ENCODE measurements at places on chromosomes 7 and 10. TPM values are rescaled to one million over a fixed set of nuclear protein-coding genes. Genes with fewer than 3 reads are reported as not detected.
A peak's percentile ranks its signal among the peaks of the same experiment; 100 is the strongest.

- peaks cover 6% of the 10 kb centered on the region for H3K36me3 ChIP-seq
- peaks cover 33% of the 10 kb centered on the region for H3K27me3 ChIP-seq
- DNase-seq: no peak
- H3K27ac ChIP-seq: no peak overlapping the region
- H3K4me3 ChIP-seq: peak overlapping the region; percentile 82
Observed at GRCh38 chr7:140176122-140176701, 571 bp downstream of the KDM7A start.

DNA sequence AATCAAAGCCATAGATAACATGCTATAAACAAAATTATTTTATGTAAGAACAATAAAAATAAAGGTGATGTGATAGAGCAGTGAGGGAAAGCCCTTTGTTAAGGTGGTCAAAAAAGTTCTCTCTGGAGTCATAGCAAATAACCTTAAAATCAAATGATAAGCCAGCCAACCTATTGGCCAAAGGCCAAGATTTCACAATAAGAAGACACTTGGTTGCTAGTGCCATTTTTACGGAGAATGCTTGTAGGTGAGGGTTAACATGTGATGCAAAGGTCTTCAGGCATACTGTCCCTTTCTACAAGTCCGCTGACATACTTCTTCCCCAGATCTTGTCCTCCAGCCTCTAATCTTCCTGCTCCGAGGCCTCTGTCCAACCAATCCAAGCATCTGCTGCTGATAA, 98.2 kb upstream of the ARID5B start:
- no peak overlapping the region for H3K27ac ChIP-seq
- DNase-seq: no peak
- no peaks in the 10 kb centered on the region for H3K4me1 ChIP-seq
- no peaks in the 10 kb centered on the region for H3K36me3 ChIP-seq
- H3K27me3 ChIP-seq: peaks cover 7% of the 10 kb centered on the region

GRCh38 chr7:121761399-121761798, 111.6 kb upstream of the PTPRZ1 start:
- peaks cover 3% of the 10 kb centered on the region for H3K36me3 ChIP-seq
- no peaks in the 10 kb centered on the region for H3K27me3 ChIP-seq
- no peak overlapping the region for H3K27ac ChIP-seq

DNA sequence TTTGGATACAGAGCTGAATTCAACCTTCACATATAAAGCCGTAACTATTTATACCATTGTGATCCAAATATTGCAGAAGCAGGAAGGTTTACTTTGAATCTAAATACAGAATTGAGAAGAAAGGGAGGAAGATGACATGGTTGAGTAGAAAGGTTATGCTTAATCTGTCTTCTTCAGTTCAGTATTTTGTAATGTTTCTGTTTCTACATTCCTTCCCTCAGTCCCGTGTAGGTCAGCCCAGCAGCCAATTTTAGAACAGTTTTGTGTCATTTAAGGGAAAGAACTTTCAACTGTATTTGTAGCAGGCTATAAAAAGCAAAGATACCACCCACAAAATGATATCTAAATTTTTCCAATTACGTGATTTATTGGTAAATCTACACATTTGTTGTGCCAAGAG, 97.4 kb downstream of the CPED1 start:
- no peaks in the 10 kb centered on the region for H3K27me3 ChIP-seq
- H3K4me3 ChIP-seq: no peak overlapping the region
- H3K4me1 ChIP-seq: no peaks in the 10 kb centered on the region

DNA sequence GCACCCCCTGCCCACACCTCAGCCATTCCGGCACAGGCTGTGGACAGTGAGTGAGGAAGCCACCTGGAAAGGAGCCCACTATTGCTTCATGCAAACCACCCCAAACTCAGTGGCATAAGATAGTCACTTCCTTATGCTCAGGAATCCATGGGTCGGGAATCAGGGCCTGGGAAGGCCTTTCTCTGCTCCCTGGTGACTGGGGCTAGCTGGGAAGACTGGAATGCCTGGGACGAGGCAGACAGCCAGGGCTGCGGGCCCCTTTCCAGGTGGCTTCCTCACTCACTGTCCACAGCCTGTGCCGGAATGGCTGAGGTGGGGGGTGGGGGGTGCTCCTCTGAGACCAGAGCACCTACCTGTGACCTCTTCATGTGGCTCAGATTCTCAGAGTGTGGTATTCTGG, 74.1 kb upstream of the GRB10 start:
- no peak overlapping the region for H3K27ac ChIP-seq
- peaks cover 4% of the 10 kb centered on the region for H3K27me3 ChIP-seq
- H3K4me1 ChIP-seq: 0 out of 2 replicates have a peak, but pooled peaks cover 2% of the 10 kb centered on the region
- H3K4me3 ChIP-seq: no peak overlapping the region

GRCh38 chr10:124077208-124077993, 16.0 kb downstream of the CHST15 start:
- H3K27ac ChIP-seq: no peak overlapping the region
- DNase-seq: no peak
- H3K36me3 ChIP-seq: 0 out of 2 replicates have a peak, but pooled peaks cover 3% of the 10 kb centered on the region

GRCh38 chr10:87703771-87704170, 44.1 kb downstream of the PAPSS2 start:
- no peaks in the 10 kb centered on the region for H3K27me3 ChIP-seq
- peaks cover 3% of the 10 kb centered on the region for H3K4me1 ChIP-seq
- DNase-seq: no peak
- no peak overlapping the region for H3K27ac ChIP-seq

DNA sequence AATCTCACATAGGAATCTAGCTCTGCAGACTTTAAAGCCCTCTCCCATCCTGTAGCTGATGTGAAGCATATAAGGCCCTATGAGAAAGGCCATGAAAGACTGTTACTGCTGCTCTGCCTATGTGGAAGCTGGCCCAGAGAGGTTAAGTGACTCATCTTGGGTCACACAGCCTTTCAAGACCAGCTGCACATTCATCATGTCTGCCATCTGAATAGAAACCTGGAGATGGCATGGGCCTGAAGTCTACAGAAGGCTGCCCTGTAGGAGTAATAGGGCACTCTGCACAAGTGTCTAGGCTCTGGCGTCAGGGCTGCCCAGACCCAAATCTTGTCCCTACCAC, 59.4 kb upstream of the COL13A1 start:
- H3K36me3 ChIP-seq: no peaks in the 10 kb centered on the region
- H3K4me1 ChIP-seq: 0 out of 2 replicates have a peak, but pooled peaks cover 6% of the 10 kb centered on the region
- no peak overlapping the region for H3K4me3 ChIP-seq
- H3K27ac ChIP-seq: no peak overlapping the region

DNA sequence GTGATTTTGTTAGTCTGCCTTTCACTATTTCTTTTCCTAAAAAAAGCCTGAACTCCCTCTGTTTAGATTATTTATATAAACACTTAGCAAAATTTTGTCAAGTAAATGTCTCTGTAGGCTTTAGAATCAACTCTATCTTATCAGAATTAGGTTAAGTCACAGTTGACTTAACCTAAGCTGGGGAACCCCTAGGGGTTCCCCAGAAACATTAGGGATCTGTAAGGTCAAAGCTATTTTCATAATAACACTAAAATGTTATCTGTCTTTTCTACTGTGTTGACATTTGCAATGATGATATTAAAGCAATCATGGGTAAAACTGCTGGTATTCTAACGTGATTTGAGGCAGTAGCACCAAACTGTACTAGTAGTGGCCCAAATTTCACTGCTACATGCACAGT, 24.3 kb downstream of the DYNC1I1 start:
- peaks cover 11% of the 10 kb centered on the region for H3K4me1 ChIP-seq
- no peak for DNase-seq
- H3K27me3 ChIP-seq: peaks cover 47% of the 10 kb centered on the region
- no peak overlapping the region for H3K27ac ChIP-seq
- H3K36me3 ChIP-seq: no peaks in the 10 kb centered on the region

DNA sequence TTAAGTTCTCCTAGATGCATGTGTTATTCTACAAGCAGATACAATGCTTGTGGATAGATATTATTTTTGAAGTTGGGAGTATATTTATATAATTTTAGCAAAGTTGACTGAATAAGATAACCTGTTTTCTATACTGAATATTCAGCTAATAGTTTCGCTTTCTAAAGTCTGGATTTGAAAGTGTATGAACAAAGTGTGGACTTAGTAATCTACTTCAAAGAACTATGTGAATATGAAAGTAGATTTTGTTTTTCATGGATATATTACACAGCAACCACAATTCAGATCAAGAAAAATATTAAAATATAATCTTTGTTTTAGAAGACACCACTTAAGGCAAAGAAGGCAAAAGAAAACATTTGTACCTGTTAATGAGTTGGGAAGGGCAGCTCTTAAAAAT, 78.8 kb downstream of the ZEB1 start:
- no peak overlapping the region for H3K4me3 ChIP-seq
- H3K4me1 ChIP-seq: peaks cover 8% of the 10 kb centered on the region
- DNase-seq: no peak
- H3K27me3 ChIP-seq: no peaks in the 10 kb centered on the region
- no peaks in the 10 kb centered on the region for H3K36me3 ChIP-seq

Gene HECW1
- 5.4 TPM for total RNA-seq

Gene PLXDC2
- 31.7 TPM for total RNA-seq

Gene AKR1D1
- 0.14 TPM for total RNA-seq

Gene UCMA
- 1.9 TPM for total RNA-seq

Gene SH2D4B
- 0.09 TPM for total RNA-seq

Gene JCAD
- 2.2 TPM for total RNA-seq

Gene NKX1-2
- 57.7 TPM for total RNA-seq

Measured in WTC11 (cell line).